ENCODE measurements at places on chromosomes 11 and 22.

DNA sequence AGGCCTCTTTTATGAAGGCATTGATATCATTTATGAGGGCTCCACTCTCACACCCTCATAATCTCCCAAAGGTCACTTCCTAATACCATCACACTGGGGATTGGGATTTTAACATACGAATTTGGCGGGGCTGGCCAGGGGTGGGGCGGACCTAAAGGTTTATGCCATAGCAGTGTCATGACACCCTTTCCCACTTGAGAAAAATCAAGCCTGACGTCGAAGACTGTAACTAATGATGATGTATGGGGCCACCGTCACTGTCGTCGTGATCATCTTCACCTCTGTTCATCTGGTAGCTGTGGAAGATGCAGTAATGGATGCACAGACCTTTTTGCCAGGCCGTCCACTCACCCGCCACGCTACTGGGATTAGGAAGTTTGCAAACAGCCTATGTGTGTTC is 912.1 kb downstream of the TBC1D22A start:
- DNase-seq: no peak

- no peak for DNase-seq
These were observed 151.6 kb downstream of the GRIK4 start for GRCh38 chr11:120663142-120663541.

DNA sequence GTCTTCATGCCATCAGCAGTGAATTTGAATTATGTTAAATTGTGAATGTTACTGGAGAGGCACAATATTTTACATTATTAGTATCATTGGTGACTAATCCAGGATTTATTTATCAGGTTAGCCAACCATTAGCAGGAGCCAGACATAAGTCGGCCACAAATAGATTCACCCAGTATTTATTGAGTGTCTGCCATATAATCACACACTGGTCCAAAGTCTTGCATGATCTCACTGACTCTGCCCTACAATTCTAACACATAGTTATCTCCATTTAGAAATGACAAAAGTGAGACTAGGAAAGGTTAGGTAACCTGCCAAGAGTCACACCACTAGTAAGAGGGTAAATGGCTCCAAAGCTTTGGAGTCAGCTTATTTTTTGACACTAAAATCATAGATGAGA is 179.6 kb downstream of the BLID start:
- DNase-seq: no peak

GRCh38 chr11:46133119-46133518 is 11.9 kb upstream of the PHF21A start:
- no peak for DNase-seq

GRCh38 chr11:69909561-69910518 is 90.6 kb upstream of the FGF3 start:
- DNase-seq: peak; percentile 19

DNA sequence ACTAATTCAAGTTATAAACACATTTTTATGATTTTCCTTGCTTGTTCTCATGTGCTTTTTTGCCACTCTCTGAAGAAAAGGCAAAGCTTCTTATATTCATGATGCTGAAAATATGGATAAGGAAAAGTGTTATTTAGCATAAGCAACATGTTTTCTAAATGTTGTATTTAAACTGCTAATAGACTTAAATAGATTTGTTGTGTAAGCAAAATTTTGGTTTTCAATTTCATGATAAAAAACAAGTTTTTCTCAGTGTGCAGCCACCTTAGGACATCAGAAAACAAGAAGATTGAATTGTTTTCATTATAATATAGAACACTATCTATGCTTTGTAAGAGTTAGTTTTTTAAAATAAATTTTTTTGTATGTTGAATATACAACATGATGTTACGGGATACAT is 2.3 kb downstream of the OR4A16 start:
- no peak for DNase-seq

DNA sequence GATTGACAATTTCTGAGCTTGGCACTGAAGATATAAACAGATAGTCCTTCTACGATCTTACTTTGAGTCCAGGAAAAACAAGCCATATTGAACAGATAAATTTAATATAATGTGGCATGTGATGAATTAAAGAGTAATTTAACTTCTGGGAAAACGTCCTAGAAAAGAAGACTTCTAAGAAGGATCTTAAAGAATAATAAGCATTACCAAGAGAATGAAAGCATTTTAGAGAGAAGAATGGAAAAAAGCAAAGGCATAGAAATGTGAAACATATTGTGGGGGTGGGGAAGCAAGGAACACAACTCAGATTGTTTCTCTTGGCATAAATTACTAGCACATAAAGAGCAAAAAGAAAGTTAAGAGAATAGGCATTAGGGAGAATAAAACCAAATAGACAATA is 5.4 kb downstream of the DDIAS start:
- DNase-seq: peak; percentile 16

DNA sequence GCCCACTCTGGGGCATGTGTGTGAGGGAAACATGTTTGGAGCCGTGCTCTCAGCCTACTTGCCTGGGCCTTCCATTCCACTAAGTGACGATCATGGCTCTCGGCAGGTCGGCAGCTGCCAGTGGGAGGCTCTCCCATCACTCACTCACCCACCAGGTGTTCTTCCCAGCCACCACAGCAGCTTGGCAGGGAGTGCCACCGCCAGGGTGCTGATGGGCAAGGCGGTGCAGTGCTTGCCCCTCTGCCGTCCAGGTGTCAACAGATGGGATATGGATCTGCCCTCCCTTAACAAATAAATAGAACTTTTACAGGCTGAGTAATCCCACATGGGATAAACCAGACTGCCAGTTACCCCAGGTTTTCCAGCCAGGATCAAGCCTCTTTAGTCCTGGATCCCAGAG is 205.5 kb upstream of the TMEM45B start:
- no peak for DNase-seq

DNA sequence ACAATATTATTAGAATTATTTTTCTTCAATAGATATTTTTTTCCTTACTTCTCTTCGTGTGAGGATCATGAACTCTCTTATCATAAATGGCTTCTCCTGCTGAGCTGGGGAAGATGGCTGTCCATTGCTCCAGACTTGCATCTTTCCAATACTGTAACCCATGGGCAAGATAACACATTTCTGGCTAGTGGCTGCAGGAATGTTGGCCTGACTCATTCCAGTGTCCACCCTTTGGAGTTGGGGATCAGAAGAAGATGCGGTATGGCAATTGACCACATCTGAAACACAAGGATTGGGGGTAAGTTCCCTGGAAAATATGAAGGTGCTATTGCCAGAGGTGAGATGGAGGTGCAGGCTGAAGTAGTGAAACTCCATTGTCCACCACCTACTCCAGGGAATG is 92.8 kb downstream of the FAR1 start:
- DNase-seq: no peak

GRCh38 chr11:65639623-65640482 is 2.0 kb downstream of the SIPA1 start:
- no peak for DNase-seq

DNA sequence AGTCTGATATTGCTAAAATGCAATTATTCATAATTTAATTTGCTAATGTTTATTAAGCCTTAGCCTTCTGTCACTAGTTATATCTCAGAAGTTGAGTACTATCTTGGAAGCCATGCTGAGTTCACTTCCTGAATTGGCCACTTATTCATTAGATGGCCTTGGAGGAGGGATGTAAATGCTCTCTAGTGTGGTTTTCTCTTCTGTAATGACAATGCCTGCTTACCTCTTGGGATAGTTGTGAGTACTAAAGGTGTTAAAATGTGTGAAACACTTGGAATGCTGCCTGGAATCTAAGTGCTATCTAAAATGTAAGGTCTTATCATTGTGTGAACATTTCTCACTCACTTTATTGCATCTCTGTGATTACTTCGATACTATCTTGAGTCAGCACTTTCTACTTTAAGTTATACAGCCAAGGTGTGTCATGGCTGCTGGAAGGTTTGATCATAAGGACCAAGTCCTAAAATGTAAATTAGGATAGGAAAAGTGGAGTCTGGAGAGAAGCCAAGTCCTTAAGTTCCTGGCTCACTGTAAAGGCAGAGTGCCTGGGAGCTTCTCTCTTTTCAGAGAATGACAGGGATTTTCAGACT is 12.4 kb downstream of the GLYATL2 start:
- DNase-seq: peak; percentile 23

DNA sequence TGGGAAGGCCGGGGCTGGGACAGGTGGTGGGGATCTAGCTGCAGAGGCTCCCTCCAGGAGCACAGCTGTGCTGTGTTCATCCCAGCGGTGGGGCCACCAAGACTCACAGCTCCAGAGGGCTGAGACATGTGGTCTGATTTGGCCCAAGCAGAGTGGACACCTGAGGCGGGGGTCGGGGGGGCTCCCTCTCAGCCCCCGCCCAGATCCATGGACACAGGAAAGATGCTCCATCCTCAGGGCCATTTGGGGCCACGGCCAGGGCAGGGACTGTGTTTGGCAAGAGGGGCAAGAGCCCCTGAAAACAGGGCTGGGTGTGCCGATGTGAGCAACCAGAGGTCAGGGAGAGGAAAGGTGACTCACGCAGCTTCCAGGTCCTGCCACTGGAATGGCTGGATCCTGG is 219.4 kb downstream of the BRD1 start:
- no peak for DNase-seq

- DNase-seq: no peak
These were observed 203.7 kb downstream of the NELL1 start for GRCh38 chr11:20873054-20873453.

- no peak for DNase-seq
These were observed 5.1 kb downstream of the PHRF1 start for GRCh38 chr11:581342-581741.

DNA sequence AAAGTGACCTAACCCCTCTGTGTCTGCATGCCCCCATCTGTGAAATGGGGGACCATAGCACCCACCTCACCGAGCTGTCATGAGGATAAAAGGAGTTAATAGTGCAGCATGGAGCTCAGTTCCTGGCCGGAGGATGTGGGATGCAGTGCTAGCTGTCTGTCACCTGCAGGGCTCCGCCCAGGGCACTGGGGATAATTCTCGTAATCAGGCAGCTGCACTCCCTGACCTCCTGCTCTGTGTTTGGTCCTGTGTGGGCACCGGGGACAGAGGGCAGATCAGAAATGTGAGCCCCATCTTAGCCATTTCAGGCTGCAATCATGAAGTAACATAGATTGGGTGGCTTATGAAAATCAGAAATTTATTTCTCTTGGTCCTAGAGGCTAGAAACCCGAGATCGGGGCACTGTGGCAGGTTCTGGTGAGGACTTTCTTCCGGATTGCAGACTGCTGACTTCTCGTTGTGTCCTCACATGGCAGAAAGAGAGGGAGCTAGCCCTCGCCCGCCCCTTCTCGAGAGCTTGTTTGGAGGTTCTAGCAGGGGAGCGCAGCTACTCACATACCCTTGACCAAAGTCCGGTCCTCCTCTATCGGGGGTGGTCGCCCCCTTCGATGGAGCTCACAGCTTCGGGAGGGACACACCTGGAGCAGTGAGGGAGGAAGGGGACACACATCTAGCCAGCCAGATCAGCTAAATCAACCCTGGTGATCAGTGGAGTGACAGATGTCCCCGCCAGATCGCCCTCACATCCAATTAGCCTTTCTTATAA is 3.2 kb downstream of the KCTD17 start:
- no peak for DNase-seq

DNA sequence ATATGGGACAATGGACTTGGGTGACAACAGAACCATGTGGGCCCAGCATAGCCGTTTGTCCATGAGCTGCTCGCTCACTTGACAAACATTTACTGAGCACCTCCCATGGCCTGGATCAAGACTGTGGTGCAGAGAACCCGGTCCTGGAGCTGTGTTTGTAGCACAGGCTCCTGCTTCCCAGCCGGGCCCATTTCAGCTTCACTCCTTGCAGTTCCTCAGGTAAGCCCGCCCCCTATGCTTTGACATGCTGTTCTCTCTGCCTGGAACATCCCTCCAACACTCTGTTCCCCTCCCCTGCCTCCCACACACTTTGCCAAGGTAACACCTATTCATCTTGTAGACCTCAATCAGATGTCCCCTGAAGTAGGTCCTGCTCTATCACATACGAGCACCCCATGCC is 19.3 kb upstream of the IGSF22 start:
- no peak for DNase-seq

DNA sequence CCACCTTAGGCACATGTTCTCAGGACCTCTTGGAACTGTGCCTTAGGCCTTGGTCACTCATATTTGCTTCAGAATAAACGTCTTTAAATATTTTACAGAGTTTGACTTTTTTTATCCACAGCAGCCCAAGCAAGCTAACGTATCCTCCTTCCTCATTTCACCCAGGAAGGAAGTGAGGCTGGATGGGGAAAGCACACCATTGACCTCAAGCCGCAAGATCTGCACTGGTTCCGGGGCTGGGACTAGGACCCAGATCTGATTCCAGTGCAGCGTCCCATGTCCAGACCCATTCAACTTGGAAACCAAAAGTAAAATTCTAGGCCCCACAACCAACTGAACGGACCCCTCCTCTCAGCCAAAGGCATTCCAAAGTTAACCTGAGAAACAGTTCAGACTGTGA is 2.4 kb upstream of the LGALS12 start:
- no peak for DNase-seq

DNA sequence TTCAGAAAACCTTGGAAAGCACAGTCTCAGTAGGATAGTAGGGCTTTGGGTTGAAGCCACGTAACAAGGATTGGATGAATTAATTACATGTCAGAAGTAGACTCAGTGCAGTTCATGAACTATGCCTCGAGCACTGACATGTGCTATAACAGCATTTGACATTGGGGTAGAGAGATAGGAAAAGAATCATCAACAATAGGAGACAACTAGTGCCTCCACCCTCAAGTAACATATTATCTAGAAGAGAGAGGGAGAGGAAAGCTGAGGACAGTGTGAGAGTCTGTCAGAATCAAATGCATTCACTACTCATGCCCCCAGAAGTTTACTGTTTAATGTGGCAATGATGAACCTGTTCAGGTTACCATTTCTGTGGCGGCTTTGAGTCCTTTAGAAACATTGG is 26.4 kb downstream of the MMP13 start:
- no peak for DNase-seq

DNA sequence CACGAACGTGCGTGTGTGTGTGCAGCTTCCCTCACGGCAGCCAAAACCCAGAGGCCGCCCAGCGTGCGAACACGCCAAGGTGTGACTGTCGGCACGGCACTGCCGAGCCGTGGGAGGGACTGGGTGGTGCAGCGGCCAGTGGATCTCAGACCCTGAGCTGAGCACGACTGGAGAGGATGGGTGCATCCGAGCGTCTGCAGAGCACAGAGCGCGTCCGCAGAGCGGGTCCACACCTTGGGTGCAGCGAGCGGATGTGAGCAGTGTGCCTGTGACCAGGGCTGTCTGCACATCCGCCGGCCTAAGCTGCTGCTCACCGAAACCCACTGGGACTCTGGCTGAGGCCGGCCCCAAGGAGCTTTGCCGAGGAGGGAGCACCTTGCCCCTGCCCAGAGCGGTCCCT is 22.7 kb downstream of the PTDSS2 start:
- no peak for DNase-seq

GRCh38 chr11:69240332-69241074 is 53.5 kb upstream of the MYEOV start:
- DNase-seq: no peak

DNA sequence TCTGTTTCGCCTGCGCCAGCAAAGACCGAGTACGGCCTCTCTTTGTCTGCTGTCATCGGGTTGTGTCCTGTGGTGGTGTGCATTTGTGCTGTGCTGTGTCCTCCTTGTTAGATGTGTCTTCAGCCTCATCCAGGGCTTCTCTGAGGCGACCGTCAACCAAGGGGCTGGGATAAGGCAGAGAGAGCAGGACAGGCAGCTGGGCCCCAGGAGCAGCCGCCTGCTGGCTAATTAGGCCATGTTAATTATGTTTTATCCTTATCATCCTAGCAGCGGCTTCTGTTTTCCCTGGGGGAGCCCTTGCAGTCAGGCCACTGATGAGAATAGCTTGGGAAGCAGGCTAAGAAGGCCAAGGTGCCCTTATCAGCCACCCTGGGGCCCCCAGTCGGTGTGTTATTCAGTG is 40.7 kb upstream of the TTC12 start:
- no peak for DNase-seq

GRCh38 chr11:94924171-94924572 is 49.2 kb downstream of the CWC15 start:
- DNase-seq: no peak

- DNase-seq: no peak
These were observed at the start of gene OR8G1 for GRCh38 chr11:124240621-124241397. TSS of gene OR8G1 (plus strand) at chr11:124241095. CDS start at chr11:124249676, 8,581 bp downstream.
